Hypothalamus (tissue), 51 donors: ENCODE measurements at places on chromosomes 6 and 20.

GRCh38 chr6:125346201-125346925, 44.6 kb upstream of the HDDC2 start:
- no peak for DNase-seq

DNA sequence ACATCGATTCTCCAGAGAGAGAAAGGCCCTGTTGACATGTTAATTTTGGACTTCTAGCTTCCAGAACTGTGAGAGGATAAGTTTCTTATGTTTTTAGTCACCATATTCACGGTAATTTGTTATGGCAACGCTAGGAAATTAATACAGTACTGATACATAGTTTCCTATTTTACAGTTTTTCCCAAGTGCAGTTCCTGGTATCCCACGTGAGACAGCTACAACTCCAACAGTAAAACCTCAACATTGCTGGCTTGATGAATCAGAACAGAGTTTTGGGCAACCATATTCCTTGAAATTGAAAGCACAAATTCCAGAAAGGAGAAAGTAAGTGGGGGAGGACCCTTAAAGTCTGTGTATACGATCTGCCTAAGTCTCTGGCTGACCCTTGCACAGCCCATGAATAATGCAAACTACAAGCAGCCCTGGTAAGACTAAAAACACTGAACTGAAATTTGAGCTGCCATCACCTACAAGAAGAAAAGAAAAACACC, 505.1 kb upstream of the NRSN1 start:
- DNase-seq, result no peak

GRCh38 chr20:3887876-3888620, 1.1 kb upstream of the PANK2 start:
- DNase-seq, result no peak

GRCh38 chr20:25011261-25011660, 18.7 kb upstream of the APMAP start:
- DNase-seq, result no peak

- no peak for DNase-seq
These were observed 101.9 kb upstream of the ARMC2 start for GRCh38 chr6:108746366-108746765.

DNA sequence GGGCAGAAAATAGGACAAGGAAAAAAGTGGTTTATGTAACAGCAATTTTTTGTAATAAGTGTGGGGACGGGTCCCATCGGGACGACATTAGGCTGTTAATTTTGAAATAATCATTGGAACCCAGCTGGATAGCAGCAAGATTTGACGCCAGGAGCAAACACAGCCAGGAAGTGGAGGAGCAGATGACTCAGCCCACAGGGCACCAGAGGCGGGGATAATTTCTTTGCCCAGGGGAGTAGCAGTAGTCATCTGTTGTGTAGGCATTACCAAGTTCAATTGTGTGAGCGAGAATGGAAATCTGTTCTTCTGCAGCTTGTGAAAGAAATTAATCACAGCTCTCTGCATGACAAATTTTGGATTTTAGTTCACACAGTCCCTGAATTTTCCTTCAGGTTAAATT, 22.6 kb upstream of the RIN2 start:
- DNase-seq, result no peak

DNA sequence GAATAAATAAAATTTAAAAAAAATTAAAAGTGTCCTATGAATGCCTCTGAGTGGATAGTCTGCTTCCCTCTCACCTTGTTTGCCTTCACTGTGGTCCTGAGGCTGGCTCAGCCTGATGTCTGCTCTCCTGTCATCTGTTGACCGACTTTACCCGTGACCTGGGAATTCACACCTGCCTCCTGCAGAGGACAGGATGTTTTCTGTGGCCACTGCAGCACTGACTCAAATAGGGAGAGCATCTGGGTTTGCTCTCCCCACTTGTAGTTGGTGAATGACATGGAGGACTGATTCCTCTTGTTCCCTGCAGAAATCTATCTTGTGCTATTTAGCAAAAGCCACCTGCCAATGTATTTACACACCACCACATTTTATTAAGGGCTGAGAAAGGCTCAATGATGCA, 52.4 kb upstream of the ERVFRD-1 start:
- no peak for DNase-seq

DNA sequence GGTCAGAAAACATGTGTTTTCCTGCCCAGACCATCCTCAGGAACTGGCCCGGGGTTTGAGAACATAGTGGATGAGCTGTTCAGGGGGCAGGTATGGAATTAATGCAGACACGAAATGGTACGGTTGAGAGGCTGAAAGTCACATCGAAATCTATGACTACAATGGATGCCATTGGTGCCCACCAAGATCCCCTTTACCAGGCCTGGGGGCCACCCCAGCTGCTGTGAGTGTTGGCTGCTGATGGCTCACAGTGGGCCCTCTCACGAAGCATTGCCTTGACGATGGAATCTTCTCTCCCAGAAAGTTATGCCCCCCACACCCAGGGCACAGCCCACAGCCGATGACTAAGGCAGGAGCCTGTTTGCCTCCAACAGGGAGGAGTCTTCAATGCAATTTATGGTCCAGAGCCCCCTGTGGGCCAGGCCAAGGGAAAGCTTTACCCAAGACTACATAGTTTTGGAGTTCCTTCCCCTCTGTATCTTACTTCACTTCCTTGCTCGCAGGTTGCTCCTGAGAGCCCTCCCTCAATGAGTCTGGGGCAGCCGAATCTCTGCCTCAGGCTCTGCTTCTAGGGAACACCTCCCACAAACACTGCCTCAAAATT, 92.6 kb downstream of the BFSP1 start:
- DNase-seq, result no peak

DNA sequence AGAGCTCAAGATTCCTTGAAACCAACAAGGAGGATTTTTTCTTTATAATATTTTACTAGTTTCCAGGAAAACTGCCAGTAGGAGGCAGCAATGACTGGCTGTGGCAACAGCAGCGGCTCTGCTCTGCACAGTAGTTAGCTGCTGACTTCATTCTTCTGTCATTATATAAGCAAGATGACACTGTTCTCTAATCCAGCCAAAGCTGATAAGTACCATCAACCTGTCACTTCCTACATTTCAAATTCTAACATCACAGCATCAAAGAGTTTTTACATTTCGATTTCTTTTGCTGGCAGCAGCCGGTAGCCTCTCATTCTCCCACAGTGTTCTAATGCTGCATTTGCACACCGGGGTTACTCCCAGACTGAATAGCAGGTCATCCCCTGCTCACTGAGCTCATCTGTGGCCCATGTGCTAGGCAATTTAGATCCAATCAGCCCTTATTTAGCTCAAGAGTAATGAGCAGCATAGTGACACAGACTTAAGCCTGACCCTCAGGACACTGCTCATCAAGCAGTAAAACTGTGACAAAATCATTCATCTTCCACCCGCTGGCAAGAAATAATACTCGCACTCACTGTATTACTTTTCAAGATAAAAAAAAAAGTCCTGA, 67.8 kb downstream of the MMS22L start:
- DNase-seq, result peak; percentile 1

DNA sequence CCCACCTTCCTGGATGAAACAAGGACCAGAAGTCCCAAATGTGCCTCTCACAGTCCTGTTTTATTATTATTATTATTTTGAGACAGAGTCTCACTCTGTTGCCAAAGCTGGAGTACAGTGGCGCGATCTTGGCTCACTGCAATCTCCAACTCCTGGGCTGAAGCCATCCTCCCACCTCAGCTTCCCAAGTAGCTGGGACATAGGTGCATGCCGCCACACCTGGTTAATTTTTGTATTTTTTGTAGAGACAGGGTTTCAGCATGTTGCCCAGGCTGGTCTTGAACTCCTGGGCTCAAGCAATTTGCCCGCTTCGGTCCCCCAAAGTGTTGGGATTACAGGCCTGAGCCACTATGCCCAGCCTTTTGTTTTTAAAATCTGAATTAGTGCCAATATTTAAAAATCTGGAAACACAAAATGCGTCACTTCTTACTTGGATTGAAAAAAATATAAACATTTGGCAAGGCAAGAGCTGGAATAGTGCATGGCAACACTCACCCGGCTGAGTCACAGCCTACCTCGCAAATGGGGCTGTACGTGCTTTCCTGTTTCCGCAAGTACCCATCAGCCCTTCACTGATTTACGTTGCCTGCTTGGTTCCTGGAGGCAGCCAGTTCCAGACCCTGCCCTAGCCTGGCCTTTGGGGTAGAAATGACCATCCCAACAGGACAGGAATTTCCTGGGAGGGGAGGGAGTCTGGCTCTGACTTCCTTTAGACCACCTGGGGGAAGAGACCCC, 6.3 kb downstream of the SDCBP2 start:
- DNase-seq, result no peak
